ENCODE measurements at places on chromosomes 6 and 20.

DNA sequence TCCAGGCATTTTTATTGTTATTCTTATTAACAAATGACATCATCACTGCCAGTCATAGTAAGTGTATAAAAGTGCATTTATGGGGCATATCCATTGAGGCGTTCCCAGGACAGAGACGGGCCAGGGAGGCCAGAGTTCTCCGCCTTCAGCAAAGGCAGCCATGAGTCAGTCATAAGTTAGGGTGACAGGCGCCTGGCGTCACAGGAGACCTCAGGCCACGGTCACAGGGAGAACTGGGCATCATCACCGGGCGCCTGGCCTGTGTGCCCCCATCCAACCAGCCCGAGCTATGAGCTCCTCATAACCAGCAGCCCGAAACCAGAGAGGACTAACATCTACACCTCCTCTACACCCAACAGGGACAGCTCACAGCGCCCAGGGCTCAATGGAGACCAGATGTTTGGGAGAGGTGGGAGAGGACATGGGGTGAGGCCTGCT, 259.2 kb downstream of the DLL1 start:
- DNase-seq: no peak

GRCh38 chr6:87832025-87832825, 130.2 kb upstream of the AKIRIN2 start:
- DNase-seq: no peak

DNA sequence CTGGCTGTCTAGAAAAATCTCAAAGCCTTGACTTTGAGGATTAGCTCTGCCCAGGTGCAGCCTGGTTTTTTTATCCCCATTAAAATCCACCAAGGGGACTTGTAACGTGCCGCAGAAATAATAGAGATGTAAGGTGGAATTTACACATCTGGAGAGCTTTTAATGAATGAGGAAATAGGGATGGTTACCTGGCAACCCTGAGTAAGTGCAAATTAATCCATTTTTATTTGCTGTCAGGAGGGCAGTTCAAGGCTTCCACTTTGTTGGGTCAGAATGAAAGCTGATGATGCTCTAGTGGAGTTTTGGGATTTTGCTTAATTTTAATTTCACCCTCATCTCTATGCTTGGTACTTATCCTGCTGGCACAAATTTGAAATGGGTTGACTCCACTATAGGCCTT, 163.4 kb upstream of the CEP162 start:
- DNase-seq: no peak

- DNase-seq: no peak
These were observed 7.6 kb downstream of the SERPINB6 start for GRCh38 chr6:2963756-2964155.

DNA sequence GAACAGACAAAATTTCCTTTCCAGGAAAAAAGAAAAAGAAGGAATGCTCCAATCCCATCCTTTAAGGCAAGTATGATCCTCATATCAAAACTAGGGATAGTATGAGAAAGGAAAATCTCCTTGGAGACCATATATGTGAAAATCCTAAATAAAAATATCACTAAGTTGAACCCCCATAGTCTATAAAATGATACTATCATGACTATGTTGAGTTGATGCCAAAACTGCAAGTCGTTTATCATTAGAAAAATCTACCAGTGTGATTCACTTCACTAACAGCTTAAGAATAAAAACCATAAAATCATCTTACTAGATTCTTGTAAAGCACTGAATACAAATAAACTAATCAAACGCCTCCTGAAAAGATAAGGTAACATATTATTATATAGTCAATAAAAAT, 76.6 kb upstream of the STXBP5 start:
- no peak for DNase-seq

- DNase-seq: no peak
These were observed 208.7 kb downstream of the PHF3 start for GRCh38 chr6:63844287-63844686.

DNA sequence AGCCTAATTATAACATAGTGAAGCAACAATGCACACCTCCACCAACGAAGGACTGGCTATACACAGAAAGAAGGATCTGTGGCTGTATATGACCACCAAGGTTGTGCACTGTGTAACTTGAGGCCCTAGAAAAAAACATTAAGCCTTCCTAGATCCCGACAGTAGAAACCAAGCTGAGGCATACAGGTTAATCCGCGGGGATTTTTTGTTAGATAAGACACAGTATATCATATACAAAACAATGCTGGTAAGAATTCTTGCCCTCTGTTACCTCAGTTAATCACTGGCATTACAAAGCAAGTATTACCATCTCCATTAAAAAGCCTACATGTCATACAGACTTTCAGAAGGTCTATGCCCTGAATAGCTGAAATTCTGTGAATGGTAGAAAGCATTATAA, 228.8 kb downstream of the TBC1D32 start:
- no peak for DNase-seq

DNA sequence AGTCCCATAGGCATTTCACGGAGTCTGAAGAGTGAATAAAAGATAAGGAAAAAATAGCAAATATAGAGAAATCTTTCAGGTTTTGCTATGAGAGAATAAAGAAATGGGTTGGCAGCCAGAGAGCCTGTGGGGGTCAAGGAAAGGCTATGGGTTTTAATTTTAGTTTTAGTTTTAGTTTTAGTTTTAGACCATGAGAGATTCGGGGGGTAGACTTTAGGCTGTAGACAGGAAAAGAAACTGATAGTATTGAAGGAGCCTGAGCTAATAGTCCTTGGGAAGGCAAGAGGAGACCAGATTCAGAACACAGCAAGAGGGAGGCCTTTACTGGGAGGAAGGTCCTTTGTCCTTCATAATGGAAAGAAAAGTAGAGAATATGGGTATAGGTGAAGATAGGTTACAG, 19.3 kb downstream of the DOP1A start:
- no peak for DNase-seq

Measured in stimulated activated CD4-positive, alpha-beta T cell treated with anti-CD3 and anti-CD28 coated beads, Interleukin-1b, Interleukin-23, amount 100 ng/mL, for 24 hours (primary cell).